Psoas muscle (tissue), 8 donors: ENCODE measurements at places on chromosomes 2 and 18.

GRCh38 chr2:145199042-145199441, 679.1 kb upstream of the ZEB2 start:
- no peaks in the 10 kb centered on the region for H3K36me3 ChIP-seq
- no peaks in the 10 kb centered on the region for H3K4me1 ChIP-seq
- H3K27ac ChIP-seq = no peak overlapping the region
- H3K27me3 ChIP-seq = no peaks in the 10 kb centered on the region
- H3K4me3 ChIP-seq = no peak overlapping the region
- DNase-seq = no peak

- no peak for DNase-seq
- H3K4me3 ChIP-seq = no peak overlapping the region
- H3K27ac ChIP-seq = no peak overlapping the region
- no peaks in the 10 kb centered on the region for H3K27me3 ChIP-seq
These were observed 91.5 kb downstream of the KCNH7 start for GRCh38 chr2:162747021-162747420.

DNA sequence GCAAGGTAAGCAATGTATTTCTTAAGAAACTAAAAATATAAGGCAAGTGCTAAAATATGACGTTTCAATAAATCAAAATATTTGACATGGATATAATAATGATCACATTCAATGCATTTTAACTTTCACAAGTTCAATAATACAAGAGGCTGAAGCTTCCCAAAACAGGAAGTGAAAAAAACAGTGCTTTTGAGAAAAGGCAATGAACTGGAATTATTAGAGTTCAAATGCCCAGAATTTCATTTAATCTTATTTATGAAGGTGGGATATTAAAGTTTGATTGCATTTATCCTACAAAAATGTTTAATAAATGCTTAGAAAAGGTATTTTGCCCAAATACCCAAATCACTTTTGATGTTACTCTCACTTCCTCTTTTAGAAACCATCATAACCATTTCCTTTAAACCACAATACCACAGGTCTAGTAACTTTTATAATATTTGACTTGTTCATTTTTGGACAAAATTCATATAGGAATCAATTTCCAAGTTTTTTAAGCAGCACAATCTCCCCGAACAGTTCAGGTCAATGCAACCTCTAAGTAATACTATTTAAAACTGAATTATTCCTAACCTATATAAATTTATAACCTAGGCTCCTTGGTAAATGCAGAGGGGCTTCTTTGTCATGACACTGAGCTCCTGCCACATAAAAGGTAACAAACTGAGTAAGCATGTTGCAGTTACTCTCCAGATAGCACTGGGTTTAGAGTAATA, 2.1 kb downstream of the NCKAP1 start:
- H3K4me1 ChIP-seq = peaks cover 58% of the 10 kb centered on the region
- H3K36me3 ChIP-seq = no peaks in the 10 kb centered on the region
- H3K27ac ChIP-seq = peak overlapping the region; percentile 99
- H3K27me3 ChIP-seq = no peaks in the 10 kb centered on the region

GRCh38 chr18:36454848-36455458, 157.4 kb downstream of the FHOD3 start:
- no peaks in the 10 kb centered on the region for H3K36me3 ChIP-seq
- no peak overlapping the region for H3K27ac ChIP-seq
- peaks cover 23% of the 10 kb centered on the region for H3K4me1 ChIP-seq
- H3K27me3 ChIP-seq = no peaks in the 10 kb centered on the region
- no peak overlapping the region for H3K4me3 ChIP-seq

- no peaks in the 10 kb centered on the region for H3K27me3 ChIP-seq
- H3K4me1 ChIP-seq = peaks cover 20% of the 10 kb centered on the region
- H3K36me3 ChIP-seq = no peaks in the 10 kb centered on the region
- H3K4me3 ChIP-seq = no peak overlapping the region
- no peak for DNase-seq
- H3K27ac ChIP-seq = no peak overlapping the region
These were observed 278.4 kb downstream of the AGPS start for GRCh38 chr2:177670791-177671535.

DNA sequence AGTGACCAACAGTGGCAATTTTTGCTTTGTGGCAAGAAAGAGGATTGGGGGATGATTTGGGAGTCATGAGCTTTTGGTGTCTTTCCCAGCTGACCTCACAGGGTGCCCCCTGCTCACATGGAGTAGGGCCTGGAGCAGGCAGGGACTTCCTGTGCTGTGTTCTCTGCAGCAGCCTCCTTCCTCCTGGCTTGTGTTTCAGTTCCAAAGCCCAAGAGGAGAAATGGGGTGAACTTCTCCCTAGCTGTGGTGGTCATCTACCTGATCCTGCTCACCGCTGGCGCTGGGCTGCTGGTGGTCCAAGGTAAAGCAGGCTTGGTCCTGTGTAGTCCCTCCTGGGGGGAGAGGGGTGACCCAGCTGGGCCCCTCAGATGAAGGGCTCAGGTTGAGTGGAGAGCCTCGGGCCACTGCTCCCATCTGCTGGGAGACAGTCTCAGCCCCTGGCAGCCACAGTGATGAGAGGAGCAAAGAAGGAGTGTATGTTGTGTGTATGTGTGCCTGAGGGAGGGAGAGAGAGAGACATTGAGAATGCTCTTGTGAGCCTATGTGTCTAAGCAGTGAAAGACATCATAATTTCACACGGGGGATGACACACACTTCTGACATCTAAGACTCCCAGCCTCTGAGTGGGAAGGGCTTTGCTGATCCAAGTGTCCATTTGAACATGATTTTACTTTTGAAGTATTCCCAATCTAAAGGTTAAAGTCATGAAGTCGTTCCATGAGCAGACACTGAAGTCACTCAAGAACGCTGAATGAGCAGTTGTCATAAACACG, 27.2 kb downstream of the MARCO start:
- no peaks in the 10 kb centered on the region for H3K4me1 ChIP-seq
- H3K27me3 ChIP-seq = no peaks in the 10 kb centered on the region
- no peak overlapping the region for H3K4me3 ChIP-seq
- no peak for DNase-seq
- H3K36me3 ChIP-seq = no peaks in the 10 kb centered on the region
- H3K27ac ChIP-seq = no peak overlapping the region
